ENCODE measurements at places on chromosomes 7 and 10.

- no peak for DNase-seq
These were observed 13.5 kb downstream of the COBL start for GRCh38 chr7:51303142-51303525.

DNA sequence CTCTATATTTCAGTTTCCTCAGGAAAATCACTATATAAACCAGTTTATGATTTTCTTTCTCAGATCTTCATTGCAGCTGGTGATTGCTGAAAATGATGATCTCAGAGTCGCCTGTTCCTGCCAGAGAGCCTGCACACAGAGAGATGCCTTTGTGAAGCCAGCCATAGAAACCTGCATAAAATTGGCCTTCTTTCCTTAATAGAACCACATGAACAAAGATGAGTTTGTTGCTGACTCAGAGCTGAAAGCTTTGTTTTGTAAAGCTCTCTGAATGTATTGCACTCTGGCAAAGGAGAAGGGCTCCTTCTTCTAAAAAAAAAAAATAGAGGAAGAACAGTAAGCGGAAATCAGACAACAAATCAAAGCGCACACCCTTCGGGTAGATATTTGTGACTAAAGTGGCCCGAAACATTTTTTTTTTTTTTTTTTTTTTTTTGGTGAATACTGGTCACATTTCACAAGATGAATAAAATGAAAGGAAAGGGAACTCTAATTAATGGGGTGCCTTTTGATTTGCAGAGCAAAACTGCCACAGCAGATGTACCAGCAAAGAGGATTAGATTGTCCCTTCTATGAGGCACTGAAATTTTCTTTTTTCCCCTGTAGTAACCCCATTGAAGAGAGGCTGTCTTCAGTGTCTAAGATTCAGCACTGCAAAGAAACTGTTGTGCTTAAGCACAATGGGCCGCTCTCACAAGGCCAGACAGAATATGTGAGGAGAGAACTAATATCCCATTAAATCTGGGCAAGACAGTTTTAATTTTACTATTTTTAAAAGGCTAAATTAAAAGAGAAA lies 75.1 kb upstream of the PTPRZ1 start:
- DNase-seq: no peak

- DNase-seq: peak; percentile 79
These were observed at the start of gene PTPN12 for GRCh38 chr7:77537136-77537777. Gene PTPN12 (plus strand): TSS chr7:77537295. CDS start chr7:77537547, 252 bp downstream.

DNA sequence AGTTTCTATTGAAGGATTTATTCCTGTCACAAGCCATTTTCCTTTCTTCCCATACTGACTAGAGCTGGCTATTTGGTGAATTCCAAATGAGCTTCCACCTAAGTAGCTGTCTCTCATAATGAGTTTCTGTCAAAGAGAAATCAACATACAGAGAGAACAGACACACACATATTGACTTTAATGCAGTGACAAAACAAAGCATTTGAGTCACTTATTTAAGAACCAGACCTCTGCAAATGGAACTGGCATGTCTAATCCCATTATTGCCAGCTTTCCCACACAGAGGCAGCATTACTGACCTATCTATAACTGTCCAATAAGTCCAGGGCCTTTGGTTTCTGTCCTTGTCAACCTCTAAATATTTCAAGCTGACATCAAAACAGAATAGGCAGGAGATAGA lies 179.3 kb upstream of the CSTF2T start:
- no peak for DNase-seq

DNA sequence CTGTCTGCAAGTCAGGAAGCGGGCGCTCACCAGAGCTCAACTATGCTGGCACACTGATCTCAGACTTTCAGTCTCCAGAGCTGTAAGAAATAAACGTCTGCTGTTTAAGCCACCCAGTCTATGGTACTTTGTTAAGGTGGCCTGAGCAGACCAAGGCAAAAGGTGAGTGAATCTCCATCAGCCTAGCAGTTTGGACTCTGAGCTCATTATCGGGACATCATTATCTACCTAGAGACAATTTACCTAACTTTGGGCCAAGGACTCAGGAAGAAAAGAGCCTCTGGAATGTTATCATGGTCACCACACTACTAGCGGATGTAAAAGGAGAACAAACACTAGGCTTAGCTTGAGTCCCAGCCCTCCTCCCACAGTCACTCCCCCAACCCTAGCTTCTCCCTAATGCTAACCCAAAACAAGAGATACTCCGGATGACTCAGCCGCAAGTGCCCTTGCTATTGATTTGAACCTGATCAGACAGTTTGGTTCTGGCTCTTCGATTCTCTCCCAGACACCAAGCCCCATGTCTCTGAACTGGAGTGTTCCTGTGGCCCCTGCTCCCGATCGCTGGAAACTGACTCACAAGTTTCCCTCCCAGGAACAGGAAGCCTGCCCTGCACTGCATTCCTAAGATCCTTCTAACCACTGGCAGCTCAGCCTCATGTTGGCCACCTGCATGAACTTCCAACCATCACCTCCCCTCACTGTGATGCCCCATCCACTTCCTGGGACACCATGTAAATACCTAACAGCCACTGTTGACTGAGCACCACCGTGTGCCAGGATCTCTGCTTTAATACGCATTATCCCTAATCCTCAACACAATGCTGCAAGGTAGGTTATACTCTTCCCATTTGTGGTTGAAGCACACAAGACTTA lies 34.5 kb downstream of the CREB3L2 start:
- no peak for DNase-seq

GRCh38 chr10:113617086-113617485 lies 46.8 kb downstream of the NRAP start:
- DNase-seq: no peak

DNA sequence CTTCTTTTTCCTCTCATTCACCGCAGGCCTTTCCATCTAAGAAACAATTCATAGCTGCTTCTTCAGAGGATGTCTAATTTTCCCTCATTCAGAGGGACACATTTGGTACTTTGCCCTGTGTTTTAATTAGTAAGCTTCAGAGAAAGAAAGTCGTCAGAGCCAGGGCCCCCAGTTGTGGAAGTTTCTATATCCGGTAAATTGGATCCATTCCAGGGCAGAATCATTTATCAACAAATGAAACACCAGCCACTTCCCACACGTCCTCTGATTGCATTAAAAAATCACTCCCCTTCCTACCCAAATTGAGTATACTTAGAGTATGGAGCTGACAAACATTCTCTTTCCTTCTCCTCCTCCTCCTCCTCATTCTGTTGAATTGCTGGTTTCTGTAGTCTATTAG lies 205.8 kb upstream of the HDAC9 start:
- DNase-seq: no peak

GRCh38 chr7:22452142-22452959 lies 47.6 kb downstream of the STEAP1B start:
- DNase-seq: no peak

DNA sequence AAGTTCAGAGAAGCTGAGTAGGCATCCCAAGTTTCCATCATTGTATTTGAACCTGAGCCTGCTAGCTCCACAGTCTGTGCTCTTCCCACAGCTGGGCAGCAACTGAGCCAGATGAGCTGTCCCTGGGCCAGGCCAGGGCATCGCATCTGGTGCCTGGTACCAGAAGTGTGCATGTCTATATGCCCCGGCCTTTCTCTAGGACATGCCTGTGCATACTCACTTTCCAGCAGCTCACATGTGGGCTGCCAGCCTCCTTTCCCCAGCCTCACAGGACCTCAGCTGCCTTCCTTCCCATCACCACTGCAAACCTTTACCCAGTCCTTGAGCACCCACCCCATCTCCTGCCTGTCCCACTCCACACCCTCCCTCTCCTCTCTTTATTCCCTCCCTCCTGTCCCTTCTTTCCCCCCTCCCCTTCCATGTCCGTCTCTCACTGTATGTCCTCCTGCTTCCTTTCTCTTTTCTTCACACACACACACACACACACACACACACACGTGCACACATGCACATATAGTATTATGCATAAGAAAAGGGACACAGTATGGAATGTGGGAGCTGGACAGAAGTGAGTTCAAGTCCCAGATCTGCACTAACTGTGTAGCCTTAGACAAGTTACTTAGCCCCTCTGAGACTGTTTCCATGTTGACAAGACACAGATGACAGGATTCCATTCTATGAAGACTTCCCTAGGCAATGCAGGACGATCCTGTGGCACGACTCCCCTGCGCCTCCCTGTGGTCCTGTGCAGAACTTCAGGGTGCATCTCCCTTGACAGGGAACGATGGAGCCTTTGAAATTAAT lies 10.9 kb downstream of the CDHR1 start:
- DNase-seq: peak; percentile 79

DNA sequence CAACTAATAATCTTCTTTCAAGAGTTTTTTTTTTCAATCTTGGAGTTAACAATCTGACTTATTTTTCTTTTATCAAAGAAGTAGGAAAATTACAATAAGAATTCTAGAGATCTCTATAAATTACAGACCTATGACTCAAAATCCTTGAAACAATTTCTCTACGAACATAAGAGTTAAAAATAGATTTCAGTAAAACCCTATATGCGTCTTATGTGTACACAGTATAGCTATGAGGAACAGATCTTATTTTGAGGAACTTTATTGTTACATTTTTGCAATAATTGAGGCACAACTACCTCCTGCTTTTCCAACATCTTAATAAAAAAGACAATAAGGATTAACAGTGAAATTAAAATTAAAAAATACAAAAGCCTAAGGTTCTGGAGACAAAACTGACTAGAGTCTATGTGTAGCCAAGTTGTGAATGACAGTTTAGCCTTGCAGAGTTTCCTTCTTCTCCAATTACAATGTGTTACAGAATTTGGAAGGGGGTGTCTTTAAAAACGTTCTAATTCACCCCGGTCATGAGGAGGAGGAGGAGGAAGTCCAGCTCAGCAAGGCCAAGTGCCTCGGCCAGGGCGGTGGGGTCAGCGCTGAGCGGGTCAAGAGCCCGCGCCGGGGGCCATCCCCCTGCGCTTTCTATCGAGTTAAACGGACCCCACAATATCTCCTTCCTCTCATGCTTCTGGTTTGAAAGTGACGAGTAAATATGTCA lies 40.5 kb downstream of the AMZ1 start:
- DNase-seq: no peak

DNA sequence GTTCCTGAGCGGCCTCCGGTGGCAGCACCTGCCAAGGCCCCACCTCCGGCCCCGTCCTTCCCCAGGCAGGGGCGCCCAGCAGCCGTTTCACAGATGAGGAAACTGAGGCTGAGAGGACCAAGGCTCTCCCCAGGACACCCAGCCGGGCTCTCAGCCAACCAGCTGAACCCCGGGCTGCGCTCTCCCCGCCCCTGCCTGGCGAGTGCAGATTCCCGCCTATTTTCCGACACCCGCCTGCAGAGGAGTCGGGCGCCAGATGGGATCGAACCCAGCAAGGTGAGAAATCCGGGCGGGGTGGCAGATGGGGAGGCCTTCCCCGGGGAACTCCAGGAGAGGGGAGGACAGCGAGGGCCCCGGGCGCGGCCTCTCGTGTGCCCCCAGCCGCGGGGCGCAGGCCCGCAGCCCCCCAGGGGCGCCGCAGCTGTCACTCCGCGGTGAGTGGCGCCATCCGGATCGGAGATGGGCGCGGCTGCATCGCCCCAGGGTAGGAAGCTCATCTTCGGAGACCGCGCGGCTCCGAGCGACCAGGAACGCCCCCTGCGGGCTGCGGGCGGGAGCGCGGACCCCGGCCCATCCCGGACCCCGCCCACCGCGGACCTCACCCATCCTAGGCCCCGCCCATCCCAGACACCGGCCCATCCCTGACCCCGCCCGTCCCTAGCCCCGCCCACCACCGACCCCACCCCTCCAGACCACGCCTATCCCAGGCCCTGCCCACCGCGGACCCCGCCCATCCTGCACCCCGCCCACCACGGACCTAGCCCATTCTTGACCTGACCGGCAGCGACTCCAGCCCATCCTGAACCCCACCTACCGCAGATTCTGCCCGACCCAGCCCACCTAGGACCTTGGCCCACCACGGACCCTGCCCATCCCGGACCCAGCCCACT lies 90.3 kb downstream of the MICALL2 start:
- DNase-seq: peak; percentile 71

GRCh38 chr7:32930378-32930777 lies 26.9 kb upstream of the FKBP9 start:
- no peak for DNase-seq

DNA sequence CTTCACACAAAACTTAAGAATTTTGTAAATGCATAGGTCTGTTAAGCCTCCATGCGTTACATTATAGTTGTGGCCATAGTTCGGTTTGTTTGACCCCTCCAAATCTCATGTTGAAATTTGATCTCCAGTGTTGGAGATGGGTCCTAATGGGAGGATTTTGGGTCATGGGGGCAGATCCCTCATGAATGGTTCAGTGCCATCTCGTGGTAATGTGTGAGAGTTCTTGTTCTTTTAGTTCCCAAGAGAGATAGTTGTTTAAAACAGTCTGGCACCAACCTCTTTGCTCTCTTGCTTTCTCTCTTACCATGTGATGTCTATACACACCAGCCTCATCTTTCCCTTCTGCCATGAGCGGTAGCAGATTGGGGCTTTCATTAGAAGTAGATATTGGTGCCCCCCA lies 264.3 kb downstream of the TCF7L2 start:
- no peak for DNase-seq

DNA sequence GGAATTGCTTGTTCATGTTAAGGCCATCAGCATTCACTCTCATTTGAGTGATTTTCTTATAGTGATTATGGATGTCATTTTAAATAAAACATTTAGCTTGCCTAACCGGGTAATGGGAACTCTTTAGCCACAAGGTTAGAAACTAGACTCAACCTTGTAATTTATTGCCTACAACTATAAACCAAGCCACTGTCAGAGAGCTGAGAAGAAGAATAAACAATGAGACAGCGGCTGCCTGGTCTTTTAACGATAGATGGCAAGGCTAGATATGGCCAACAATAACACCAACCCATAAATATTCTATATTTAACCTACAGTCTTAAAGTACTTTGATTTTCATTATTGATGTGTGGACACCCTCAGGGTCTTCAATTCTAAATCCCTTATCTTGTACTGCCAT lies 27.8 kb upstream of the INHBA start:
- DNase-seq: no peak

DNA sequence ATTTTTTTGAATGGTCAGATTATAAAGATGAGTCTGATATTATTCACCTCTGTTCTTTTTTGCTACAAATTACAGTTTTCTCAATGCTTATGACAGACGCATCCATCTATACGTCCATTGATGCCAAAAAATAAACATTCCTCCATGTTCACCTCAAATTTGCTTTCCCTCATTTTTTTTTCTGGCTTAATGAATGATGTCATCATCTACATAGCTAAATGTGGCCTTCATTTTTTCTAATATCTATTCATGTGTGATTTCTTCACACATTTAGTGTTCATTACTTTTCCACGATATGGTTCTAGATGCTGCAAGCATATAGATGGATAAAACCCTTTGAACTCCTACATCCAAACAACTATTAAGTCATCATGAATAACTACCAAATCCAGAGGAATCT lies 163.1 kb downstream of the MAGI2 start:
- DNase-seq: no peak

- peak; percentile 80 for DNase-seq
These were observed 10.1 kb downstream of the AVPI1 start for GRCh38 chr10:97676770-97677581.

GRCh38 chr7:134703782-134704181 lies 57.1 kb downstream of the BPGM start:
- DNase-seq: no peak

DNA sequence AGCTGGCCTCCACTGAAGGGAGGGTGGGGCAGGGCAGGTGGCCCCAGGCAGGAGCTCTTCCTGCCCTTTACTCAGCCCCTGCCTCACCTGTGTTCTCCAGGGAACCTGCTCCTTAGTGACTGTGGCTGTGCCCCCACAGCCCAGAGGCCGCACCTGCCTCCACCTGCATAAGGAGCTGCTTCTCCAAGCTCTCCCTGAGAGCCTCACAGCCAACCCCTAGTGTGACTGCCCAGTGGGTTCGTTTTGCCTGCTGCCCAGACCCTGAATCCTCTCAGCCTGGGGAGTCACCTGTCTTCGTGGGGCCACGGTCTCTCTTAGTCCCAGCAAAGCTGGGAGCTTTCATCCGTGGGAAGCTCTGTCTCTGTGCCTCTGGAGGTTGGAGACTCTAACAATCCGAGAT lies 94.4 kb downstream of the GLRX3 start:
- no peak for DNase-seq
